NCI-H1092 treated with DMSO at 0.1 percent for 48 hours (cell line): ENCODE measurements at places on chromosomes 3 and 15.

DNA sequence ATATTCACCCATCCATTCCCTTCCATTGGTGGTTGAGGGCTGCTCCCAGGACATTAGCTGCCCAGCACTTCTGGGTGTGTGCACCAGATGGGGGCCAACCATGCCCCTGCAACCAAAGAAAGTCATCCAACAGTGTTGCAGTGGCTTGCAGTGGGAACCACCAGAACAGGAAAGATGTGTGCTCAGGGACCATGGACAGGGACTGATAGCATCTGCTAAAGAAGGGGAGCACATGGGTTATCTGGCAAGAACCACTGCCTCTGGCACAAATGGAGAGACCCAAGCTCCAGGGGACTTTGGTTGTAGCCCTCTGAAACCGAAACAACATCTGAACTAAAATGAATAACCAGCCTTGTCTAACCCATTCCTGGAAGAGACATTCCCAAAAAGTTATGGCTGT, 8.1 kb downstream of the DCLK3 start:
- DNase-seq = no peak

DNA sequence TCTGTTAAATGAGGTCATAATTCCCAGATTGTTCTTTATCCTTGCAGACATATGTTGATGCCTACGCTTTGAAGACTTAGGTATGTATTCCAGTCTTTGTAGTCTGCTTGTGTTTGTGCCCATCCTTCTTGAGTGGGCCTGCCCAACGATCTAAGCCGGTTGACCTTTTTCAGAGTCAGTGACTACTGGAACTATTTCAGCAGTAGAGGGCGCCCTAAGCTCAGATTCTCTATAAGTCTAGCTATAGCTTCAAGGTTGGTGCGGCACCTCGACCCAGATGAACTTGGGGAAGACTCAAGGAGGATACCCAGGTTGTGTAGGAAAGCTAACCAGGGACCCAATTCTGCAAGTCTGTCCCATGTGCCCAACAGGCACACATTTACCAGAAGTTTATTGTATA, 228.8 kb upstream of the PPP2R3A start:
- DNase-seq = no peak

DNA sequence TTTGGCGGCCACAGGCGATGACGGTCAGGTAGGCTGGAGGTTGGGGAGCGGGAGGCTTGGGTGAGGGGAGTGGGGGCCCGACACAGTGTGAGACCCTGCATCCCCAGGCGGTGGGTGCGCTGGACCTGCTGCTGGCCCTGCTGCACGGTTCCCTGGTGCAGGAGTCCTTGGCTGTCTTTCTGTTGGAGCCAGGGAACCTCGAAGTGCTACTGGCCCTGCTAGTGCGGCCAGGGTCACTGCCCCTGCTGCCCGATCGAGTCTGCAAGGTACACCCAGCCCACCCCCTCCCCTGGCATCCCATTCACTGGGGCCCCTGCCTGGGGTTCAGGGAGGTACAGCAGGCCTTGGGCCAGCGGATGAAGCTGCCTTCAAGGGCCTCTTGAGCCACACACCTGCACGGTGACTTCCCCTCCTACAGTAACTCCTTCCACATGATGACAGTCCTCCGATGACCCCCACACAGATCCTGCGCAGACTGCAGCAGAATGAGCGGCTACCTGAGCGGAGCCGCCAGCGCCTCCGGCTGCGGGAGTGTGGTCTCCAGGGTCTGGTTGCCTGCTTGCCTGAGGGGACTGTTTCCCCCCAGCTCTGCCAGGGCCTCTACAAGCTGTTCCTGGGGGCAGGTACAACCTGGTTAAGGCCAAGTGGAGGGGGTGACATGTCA, 19.5 kb downstream of the NBEAL2 start:
- DNase-seq = no peak

GRCh38 chr3:44942202-44942921, 33.6 kb downstream of the ZDHHC3 start:
- no peak for DNase-seq

DNA sequence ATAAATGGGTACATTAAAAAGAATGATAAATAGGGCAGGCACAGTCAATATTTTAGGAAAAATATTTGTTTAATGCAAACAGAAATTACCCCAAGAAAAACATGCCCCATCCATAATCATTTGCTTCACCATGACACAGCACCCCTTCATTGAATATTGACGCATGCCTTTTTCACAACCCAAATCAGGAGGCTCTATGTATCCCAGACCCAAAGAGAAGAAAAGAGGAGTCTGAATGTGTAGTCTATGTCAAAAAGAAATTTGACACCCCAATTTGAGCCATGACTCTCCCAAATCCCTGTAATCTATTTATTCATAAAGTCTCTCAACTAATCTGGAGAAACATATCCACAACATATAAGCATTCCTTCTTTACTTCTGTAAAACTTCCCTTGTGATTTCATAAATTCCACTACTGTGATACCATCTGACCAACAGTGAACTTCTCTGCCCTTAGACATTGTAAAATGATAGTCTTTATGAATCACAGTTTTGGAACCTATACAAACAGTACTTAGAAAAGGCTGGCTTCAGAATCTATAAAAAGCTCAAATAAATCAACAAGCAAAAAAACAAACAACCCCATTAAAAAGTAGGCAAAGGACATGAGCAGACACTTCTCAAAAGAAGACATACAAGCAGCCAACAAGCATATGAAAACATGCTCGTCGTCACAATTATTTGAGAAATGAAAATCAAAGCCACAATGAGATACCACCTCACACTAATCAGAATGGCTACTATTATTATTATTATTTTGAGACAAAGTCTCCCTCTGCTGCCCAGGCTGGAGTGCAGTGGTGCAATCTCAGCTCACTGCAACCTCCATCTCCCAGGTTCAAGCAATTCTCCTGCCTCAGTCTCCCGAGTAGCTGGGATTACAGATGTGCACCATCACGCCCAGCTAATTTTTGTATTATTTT, 53.4 kb upstream of the XRN1 start:
- DNase-seq = no peak

DNA sequence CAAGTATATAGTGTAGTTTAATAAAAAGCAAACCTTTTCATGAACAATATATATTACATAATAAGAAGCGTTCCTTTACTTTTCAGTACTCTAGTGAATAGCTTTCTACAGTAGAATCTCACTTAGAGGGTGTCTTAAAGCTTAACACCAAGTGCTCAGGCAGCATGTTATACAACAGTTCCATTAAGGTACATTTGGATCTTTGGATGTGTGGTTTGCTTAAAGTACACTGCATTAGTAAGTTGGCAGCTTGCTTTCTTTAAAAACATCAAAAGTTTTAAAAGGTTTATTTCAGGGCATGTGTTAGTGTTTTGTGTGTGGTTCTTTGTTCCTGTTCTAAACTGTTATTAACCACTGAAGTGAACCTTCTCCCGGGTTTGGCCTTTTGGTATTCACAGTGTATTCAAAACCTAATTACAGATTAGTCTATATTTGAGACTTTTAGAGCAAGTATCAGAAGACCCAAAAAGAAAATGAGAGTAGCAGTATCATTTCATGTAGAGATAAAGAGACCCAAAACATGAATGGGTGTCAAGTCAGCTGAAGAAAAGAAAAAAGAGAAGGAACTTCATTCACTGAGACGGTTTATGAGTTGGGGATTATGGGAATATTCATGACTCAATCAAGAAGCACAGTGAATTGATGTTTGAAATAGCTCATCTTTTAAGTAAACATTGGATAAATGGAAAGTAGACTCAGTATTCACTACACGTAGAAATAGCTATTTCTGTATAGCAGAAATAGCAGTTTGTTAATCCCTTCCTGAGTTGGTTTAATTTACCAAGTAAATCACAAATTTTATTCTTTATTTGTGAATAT, 93.9 kb downstream of the OPA1 start:
- no peak for DNase-seq

GRCh38 chr3:112366522-112366921, 33.6 kb downstream of the CD200 start:
- no peak for DNase-seq

GRCh38 chr3:53728606-53729005, 117.6 kb downstream of the CHDH start:
- DNase-seq = no peak

- DNase-seq = no peak
These were observed 60.8 kb upstream of the MEF2A start for GRCh38 chr15:99504823-99505551.

- no peak for DNase-seq
These were observed 3.3 kb downstream of the PDCD10 start for GRCh38 chr3:167731393-167731792.

DNA sequence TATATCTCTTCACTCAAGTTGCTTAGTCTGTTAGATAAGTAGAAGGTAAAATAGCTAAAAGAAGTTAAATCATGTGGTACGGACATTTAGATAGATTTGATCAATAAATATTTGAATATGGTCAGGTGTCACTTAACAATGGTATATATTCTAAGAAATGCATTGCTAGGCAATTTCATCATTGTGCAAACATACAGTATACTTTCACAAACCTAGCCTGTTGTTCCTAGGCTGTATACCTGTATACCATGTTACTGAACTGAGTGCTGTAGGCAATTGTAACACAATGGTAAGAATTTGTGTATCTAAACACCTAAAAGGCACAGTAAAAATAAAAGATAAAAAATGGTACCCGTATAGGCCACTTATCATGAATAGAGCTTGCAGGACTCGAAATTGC, 112.8 kb upstream of the CGNL1 start:
- DNase-seq = no peak

DNA sequence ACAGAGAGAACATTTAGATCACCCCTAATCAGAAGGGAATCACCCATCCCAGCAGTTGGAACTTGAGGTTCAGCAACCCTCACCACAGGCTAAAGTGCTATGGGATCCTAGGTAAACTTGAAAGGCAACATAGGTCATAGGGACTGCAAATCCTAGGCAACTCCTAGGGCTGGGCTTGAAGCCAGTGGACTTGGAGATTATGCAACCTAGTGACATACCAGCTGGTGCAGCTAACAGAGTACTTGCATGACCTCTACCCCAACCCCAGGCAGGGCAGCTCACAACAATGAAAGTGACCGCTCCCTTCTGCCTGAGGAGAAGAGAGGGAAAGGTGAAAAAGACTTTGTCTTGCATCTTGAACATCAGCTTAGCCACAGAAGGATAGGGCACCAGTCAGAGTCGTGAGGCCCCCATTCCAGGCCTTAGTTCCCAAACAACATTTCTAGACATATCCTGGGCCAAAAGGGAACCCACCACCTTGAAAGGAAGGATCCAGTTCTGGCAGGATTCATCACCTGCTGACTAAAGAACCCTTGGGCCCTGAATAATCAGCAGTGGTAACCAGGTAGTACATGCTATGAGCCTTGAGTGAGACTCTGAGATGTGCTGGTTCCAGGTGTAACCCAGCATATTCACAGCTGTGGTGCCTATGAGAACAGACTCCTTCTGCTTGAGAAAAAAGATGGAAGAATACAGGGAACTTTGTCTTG, 37.6 kb upstream of the FBN1 start:
- no peak for DNase-seq

GRCh38 chr3:151743855-151744254, 10.1 kb downstream of the AADACL2 start:
- DNase-seq = no peak

DNA sequence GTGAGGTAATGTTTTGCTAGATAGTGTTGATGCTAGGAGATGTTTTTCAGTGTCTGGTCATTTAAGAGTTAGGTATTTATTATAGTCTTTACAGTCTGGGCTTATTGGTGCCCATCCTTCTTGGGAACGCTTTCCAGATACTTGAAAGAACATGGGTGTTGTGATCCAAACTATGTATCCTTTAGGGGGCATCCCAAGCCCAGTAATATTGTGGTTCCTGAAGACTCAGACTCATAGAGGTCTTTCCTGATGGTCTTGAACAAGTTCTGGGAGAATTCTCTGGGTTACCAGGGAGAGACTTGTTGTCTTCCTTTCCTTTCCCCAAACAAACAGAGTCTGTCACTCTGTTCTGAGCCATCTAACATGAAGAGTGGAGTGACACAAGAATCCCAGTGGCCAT, 99.7 kb upstream of the LRRC3B start:
- DNase-seq = no peak

DNA sequence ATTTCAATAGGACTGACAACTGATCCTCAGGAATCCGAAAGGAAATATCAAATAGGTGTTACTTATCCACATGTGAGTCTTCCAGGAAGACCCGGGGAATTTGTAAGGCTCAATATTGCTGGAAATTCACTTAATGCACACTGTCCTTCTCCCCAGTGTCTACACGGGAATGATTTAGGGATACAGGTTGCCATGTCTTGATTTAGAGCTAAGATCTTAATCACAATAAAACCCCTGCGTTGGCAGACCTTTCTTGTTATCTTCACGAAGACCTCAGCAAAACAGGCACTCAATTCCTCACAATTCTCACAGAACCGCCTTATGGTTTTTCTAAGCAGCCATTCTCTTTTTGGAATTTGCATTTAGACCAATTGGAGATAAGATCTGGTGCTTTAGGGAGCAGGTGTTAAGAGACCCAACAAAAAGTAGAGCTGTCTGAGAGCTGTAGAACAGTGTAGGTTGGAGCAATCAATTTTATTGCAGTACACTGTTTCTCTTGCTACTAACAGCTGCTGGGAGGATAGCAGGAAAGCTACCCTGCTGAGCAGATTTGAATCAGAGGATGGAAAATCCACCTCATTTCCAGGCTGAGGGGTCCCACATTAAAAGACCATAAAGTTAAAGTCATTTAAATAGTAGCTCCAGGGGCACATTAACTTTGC, 925.7 kb downstream of the EPHA3 start:
- peak; percentile 42 for DNase-seq

GRCh38 chr3:107082527-107082926, 294.7 kb upstream of the CCDC54 start:
- DNase-seq = no peak

GRCh38 chr3:126573492-126574117, 14.9 kb upstream of the C3orf22 start:
- DNase-seq = no peak

DNA sequence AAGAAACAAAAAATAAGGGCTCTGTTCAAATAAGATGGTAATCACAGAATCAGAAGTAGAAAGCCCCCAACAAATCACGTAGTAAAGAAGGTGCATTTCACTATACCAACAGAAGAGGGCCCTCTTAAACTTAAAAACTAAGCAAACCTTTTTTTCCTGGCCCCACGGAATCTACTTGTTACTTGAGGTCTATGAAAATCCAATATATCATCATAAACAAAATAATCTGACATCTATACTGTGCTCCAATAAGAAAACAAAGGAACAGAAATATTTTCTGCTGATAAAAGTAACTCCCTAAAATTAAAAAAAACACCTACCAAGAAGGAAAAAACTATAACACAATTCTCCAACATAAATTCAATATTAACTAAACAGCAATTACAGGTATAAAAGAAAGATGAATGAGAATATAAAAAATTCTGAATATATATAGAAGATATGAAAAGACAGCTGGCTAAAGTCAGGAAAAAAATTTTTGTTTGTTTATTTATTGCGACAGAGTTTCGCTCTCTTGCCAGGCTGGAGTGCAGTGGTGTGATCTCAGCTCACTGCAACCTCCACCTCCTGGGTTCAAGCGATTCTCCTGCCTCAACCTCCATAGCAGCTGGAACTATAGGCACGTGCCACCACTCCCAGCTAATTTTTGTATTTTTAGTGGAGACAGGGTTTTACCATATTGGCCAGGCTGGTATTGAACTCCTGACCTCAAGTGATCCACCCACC, 81.8 kb downstream of the CLASP2 start:
- DNase-seq = peak; percentile 64
